ENCODE measurements at places on chromosomes 4 and X.

DNA sequence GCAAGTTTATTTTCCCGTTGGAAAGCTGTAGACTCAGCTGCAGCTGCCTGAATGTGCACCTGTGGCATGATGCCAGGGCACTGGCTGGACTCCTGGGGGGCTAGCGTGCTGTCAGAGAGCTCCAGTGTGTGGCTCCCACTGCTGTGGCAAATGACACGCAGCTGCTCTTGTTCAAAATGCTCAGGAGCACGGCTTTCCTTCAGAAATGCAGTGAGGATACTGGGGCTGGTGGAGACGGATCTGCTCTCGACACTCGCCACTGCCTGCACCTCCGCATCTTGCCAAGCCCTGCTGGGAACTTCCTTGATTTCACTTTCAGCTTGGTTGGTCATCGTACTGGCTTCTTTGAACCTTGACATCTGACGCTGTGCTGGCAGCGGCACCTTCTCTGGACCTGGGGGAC is 58.7 kb downstream of the GPRIN3 start:
- peaks cover 67% of the 10 kb centered on the region for H3K36me3 ChIP-seq
- no peaks in the 10 kb centered on the region for H3K27me3 ChIP-seq
- peak overlapping the region; percentile 28 for H3K27ac ChIP-seq
- peaks cover 44% of the 10 kb centered on the region for H3K4me1 ChIP-seq
- no peak for ATAC-seq
- H3K4me3 ChIP-seq, result no peak overlapping the region

- H3K27ac ChIP-seq, result peak overlapping the region; percentile 95
- peaks cover 55% of the 10 kb centered on the region for H3K36me3 ChIP-seq
- ATAC-seq, result peak; percentile 40
- peak overlapping the region; percentile 91 for H3K4me3 ChIP-seq
- H3K4me1 ChIP-seq, result peaks cover 15% of the 10 kb centered on the region
Observed at GRCh38 chrX:40646489-40647306, 663 bp downstream of the CXorf38 start.

DNA sequence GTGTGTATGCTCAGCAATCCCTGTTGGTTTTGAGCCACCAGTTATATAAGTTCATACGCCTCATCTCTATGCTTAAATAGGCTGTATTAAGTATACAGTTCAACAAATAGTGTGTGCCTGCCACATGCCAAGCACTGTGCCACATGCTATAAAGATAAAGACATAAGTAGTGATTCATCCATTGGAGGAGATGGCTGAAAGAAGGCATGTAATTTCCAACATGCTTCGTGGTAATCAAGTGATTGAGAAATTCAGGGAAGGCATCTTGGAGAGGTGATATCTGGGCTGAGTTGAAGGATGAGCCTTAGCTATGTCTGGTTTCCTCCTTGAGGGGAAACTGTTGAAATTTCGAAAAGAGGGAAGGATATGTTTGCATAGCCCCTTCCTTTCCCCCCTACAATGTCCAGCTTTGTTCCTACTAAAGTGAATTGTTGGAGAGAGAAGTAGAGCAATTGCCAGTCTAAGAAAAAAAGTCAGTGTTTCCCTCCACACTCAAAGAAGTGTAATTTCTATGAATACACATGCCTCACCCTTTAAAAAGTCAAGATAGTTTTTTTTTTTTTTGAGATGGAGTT is 96.5 kb downstream of the ARHGAP10 start:
- no peak overlapping the region for H3K4me3 ChIP-seq
- H3K4me1 ChIP-seq, result peaks cover 9% of the 10 kb centered on the region

- H3K4me3 ChIP-seq, result no peak overlapping the region
- H3K27me3 ChIP-seq, result no peaks in the 10 kb centered on the region
- no peaks in the 10 kb centered on the region for H3K36me3 ChIP-seq
- peaks cover 18% of the 10 kb centered on the region for H3K4me1 ChIP-seq
- ATAC-seq, result no peak
Observed at GRCh38 chrX:18973527-18974192, 10.3 kb downstream of the PHKA2 start.

DNA sequence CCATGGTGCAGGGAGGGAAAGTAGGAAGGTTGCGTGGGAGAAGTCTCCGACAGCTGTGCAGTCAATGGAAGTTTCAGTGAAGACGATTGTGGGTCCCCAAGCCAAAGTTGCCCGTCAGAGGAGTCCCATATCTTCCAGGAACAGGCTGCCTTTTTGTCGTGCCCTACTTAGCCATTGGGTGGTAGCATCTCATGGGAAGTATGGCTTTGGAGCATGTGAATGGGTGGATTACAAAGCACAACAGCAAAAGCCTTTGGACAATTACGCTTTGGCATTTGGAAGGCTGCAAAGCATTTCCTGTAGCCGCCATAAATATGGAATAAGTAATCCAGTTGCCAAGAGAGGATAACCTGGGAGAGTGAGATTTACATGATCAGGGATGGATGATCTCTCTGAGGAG is 300.7 kb upstream of the BOD1L1 start:
- no peaks in the 10 kb centered on the region for H3K4me1 ChIP-seq
- H3K36me3 ChIP-seq, result no peaks in the 10 kb centered on the region
- H3K27ac ChIP-seq, result no peak overlapping the region
- no peak overlapping the region for H3K4me3 ChIP-seq
- ATAC-seq, result no peak

GRCh38 chr4:158253350-158253980 is 43.2 kb downstream of the TMEM144 start:
- no peaks in the 10 kb centered on the region for H3K4me1 ChIP-seq
- peak; percentile 56 for ATAC-seq
- H3K27me3 ChIP-seq, result peaks cover 6% of the 10 kb centered on the region
- H3K36me3 ChIP-seq, result no peaks in the 10 kb centered on the region

DNA sequence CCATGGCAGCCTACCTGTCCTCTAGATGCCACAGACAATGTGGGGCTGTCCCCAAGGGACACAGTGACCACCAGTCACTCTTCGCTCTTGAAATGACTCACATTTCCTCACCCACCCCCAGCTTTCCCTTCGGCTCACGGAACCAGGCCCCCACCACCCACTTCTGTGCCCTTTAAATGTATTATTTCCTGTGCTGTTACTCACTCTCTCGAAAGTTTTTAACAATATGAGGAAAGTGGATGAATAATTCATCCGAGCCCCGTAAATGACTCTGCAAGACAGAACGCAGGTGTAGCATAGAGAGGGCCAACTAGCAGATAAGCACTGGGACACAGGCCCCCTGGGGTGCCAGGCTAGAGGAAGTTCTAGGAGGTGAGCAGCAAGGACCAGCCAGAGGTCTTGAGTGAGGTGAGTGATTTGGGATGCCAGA is 179.5 kb upstream of the TBL1X start:
- peak overlapping the region; percentile 85 for H3K27ac ChIP-seq
- H3K4me1 ChIP-seq, result peaks cover 11% of the 10 kb centered on the region
- peak overlapping the region; percentile 44 for H3K4me3 ChIP-seq
- H3K27me3 ChIP-seq, result no peaks in the 10 kb centered on the region
- no peaks in the 10 kb centered on the region for H3K36me3 ChIP-seq
- ATAC-seq, result peak; percentile 98

- H3K27ac ChIP-seq, result no peak overlapping the region
- H3K4me1 ChIP-seq, result no peaks in the 10 kb centered on the region
- H3K4me3 ChIP-seq, result no peak overlapping the region
- H3K27me3 ChIP-seq, result peaks cover 13% of the 10 kb centered on the region
Observed at GRCh38 chr4:114549638-114550037, 49.0 kb upstream of the UGT8 start.

DNA sequence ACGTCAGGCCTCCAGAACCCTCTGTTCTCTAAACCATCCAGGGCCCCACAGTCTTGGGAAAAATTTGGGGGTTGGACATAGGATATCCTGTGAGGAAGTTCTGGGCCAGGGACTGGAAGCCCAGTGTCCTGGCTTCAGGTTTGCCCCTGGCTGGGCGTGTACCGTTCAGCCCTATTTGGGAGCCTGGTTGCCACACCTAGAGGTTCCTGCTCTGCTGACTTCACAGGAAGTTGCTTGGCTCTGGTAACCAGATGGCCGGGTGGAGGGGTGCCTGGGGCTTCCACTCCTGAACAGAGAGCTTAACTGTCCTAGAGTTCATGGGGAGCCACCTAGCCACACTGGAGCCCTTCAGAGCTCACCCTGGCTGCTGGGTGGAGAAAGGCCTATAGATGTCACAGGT is 1.1 kb downstream of the TAFAZZIN start:
- H3K27me3 ChIP-seq, result no peaks in the 10 kb centered on the region
- H3K4me1 ChIP-seq, result peaks cover 8% of the 10 kb centered on the region
- H3K4me3 ChIP-seq, result peak overlapping the region; percentile 75

- H3K27me3 ChIP-seq, result no peaks in the 10 kb centered on the region
- H3K27ac ChIP-seq, result no peak overlapping the region
- H3K4me3 ChIP-seq, result peak overlapping the region; percentile 58
- peaks cover 12% of the 10 kb centered on the region for H3K4me1 ChIP-seq
Observed at GRCh38 chrX:12919620-12920019, 13.2 kb downstream of the TLR8 start.

GRCh38 chrX:101385795-101386541 is at the start of gene BTK:
Gene BTK (minus strand): TSS chrX:101386191. CDS start chrX:101375284, 10,907 bp downstream.
- no peak for ATAC-seq
- no peaks in the 10 kb centered on the region for H3K4me1 ChIP-seq

DNA sequence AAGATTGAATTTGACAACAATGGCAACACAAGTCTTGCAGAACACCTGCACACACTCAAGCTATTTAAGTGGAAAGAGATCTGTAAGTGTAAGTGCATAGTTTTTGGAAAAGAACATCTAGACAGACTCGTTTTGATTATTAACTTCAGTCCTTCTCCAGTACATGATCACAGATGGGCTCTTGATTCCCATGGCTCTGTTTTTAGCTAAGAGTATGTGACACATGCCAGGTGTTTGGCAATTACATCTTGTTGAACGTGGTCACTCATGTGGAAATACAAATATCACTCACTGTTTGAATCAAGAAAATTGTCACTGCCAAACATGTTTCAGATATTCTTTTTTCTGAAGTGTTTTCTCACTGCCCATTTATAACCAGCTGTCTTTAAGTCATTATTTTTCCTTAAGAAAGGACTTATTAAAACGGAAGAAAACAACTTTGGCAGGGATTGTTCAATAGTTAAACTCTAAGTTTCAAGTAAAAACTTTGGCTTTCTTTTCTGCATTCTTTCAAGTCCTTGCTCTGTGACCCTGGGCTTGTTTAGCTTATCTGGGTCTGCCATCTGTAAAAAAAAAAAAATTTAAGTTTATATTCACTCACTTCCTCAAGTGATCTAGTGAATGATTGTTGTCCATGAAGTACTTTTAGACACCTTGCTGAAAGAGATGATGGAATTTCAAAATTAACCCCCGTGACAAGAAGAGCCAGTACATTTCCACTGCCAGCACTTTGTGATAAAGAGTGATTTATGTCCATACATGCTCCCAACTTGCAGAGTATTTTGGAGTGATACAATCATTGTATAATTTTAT is 125.4 kb downstream of the ATXN3L start:
- H3K36me3 ChIP-seq, result no peaks in the 10 kb centered on the region
- H3K27ac ChIP-seq, result no peak overlapping the region
- no peaks in the 10 kb centered on the region for H3K27me3 ChIP-seq

DNA sequence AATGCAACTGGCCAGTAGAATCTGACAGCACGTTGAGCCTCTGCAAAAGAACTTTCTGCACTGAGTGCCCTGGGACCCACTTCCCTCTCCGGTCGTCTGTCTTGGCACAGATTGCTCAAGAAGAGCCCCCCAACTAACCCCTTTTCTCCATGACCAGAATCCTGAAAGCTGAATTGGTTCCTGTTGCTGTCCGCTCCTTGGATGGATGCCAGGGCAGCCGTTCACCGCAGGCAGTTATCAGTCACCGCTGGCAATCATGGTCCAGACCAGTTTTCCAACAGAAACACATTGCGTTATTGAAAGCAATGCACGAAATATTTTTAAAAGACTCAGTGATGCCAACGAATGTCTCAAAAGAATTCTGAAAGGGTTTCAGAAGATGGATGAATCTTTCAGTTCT is 733.7 kb upstream of the FRG1 start:
- peaks cover 6% of the 10 kb centered on the region for H3K4me1 ChIP-seq
- no peaks in the 10 kb centered on the region for H3K27me3 ChIP-seq
- ATAC-seq, result no peak
- H3K27ac ChIP-seq, result no peak overlapping the region
- H3K4me3 ChIP-seq, result no peak overlapping the region

- no peaks in the 10 kb centered on the region for H3K36me3 ChIP-seq
- H3K27me3 ChIP-seq, result peaks cover 14% of the 10 kb centered on the region
Observed at GRCh38 chr4:149973181-149973580, 105.1 kb upstream of the DCLK2 start.

DNA sequence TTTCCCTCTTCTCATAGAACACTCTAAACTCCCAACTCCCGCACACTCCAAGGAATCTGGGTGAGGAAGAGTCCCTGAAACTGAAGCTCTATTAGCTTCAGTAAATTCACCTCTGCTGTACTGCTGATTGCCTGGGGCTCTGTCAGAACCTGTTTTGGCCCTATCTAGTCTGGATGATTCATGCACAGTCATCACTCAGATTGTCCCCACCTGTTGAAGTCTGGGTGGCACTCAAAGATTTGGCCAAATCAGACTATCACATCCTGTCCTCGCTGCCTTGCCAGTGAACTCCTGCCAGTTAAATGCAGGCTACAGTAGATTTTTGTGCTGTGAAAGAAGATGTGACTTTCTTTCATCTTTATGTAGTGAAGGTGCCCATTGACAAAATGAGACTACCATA is 63.5 kb upstream of the EMCN start:
- no peaks in the 10 kb centered on the region for H3K36me3 ChIP-seq
- no peaks in the 10 kb centered on the region for H3K4me1 ChIP-seq
- H3K27me3 ChIP-seq, result no peaks in the 10 kb centered on the region
- no peak overlapping the region for H3K27ac ChIP-seq

GRCh38 chr4:173273941-173274340 is 60.2 kb downstream of the HMGB2 start:
- no peak overlapping the region for H3K4me3 ChIP-seq
- ATAC-seq, result no peak
- peaks cover 2% of the 10 kb centered on the region for H3K4me1 ChIP-seq
- H3K27me3 ChIP-seq, result no peaks in the 10 kb centered on the region
- no peak overlapping the region for H3K27ac ChIP-seq

DNA sequence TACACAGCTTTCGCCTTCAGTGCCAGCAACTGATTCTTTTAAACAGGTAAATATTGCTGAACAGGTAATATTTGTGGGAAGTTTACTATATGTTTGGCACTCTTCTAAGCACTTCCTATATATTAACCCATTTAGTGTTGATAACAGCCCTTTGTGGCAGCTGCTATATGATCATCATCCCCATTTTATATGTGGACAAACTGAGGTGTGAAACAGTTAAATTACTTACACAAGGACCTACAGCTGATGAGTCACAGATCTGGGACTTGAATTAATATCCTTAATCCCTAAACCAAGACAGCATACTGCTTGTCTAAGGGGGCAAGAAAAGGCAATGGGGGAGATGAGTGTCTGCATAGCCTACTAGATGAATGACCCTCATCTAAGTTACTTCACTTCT is 2.9 kb downstream of the SMIM20 start:
- no peak for ATAC-seq
- no peaks in the 10 kb centered on the region for H3K27me3 ChIP-seq
- peaks cover 9% of the 10 kb centered on the region for H3K36me3 ChIP-seq

GRCh38 chr4:32735856-32736590 is 2015.9 kb downstream of the PCDH7 start:
- no peaks in the 10 kb centered on the region for H3K27me3 ChIP-seq
- no peak overlapping the region for H3K27ac ChIP-seq
- H3K4me1 ChIP-seq, result no peaks in the 10 kb centered on the region
- H3K4me3 ChIP-seq, result no peak overlapping the region
- ATAC-seq, result no peak
- no peaks in the 10 kb centered on the region for H3K36me3 ChIP-seq

Data from activated T-helper 17 cell treated with anti-CD3 and anti-CD28 coated beads, Interleukin-2, amount 50 U/mL, for 72 hours (primary cell).